Peyer's patch (tissue), 4 donors: ENCODE measurements at places on chromosomes 12 and 14. TPM values are rescaled to one million over a fixed set of nuclear protein-coding genes. Genes with fewer than 3 reads are reported as not detected.
A peak's percentile ranks its signal among the peaks of the same experiment; 100 is the strongest.

DNA sequence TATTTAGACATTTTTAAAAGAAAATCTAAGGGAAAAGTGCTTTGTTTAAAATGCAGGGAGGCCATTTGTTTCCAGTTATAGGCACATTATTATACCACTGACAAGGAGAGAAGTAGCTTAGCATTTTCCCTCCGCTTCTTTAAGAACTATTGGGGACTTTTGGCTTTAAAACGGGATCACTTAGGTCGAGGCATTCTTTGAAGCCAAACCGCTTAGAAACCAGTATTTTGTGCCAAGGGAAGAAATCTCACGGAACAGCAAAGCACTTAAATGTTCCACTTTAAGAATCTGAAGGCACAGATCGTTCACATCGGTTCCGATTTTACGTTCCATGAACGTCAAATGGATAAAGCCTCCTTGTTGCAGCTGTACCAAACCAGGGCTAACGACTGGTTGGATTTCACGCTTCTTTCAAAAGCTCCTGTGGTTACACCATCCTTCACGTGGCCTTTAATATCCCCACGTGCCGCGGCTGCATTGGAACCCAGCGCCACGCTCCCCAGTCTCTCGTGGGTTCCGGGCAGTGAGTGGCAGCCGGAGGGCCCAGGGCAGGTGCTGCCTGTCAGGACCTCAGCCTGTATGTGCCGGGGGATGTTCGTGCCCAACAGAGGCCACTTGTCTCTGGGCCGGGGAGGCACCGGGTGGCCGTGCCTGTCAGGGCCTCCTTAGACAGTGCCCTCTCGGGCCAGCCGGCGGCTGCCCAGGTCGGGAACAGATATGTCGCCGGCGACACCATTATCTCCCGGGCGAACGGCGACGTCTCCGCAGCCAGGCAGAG, 195.4 kb downstream of the KIF26A start:
- H3K27ac ChIP-seq: no peak overlapping the region
- no peak overlapping the region for H3K4me3 ChIP-seq
- no peaks in the 10 kb centered on the region for H3K36me3 ChIP-seq
- no peak for DNase-seq

- no peaks in the 10 kb centered on the region for H3K4me1 ChIP-seq
- no peak overlapping the region for H3K4me3 ChIP-seq
- H3K27ac ChIP-seq: no peak overlapping the region
- H3K36me3 ChIP-seq: no peaks in the 10 kb centered on the region
- no peak for DNase-seq
Measured at GRCh38 chr14:22391908-22392565, 197.0 kb downstream of the DAD1 start.

DNA sequence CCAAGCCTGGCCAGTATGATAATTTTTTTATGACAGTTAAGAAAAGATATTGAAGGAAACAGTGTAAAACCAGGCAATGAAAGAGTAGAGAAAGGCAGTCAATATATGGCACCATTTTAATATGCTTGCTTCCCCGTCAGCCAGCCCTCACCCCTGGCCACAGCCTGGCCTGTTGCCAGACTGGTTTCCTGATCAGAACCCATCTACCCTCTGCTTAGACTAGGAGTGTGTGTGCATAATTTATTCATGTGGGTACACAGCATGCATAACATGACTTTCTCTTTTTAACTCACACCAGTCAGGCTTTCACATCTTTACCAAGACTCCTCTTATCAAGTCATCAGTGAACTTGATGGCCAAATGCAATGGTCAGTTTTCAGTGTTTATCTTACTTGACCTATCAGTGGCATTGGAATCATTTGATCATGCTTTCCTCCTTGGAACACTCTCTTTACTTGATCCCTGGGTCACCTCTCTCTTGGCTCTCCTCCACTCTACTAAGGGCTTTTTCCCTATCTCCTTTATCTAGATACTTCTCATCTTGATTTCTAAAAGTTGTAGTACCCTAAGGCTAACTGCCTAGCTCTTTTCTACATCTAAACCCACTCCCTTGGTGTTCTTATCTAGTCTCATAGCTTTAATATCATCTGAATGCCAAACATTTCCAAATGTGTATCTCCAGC, 10.0 kb upstream of the GPR19 start:
- H3K4me1 ChIP-seq: no peaks in the 10 kb centered on the region
- H3K4me3 ChIP-seq: no peak overlapping the region
- peak; percentile 81 for DNase-seq
- no peaks in the 10 kb centered on the region for H3K36me3 ChIP-seq
- H3K27me3 ChIP-seq: no peaks in the 10 kb centered on the region
- no peak overlapping the region for H3K27ac ChIP-seq

DNA sequence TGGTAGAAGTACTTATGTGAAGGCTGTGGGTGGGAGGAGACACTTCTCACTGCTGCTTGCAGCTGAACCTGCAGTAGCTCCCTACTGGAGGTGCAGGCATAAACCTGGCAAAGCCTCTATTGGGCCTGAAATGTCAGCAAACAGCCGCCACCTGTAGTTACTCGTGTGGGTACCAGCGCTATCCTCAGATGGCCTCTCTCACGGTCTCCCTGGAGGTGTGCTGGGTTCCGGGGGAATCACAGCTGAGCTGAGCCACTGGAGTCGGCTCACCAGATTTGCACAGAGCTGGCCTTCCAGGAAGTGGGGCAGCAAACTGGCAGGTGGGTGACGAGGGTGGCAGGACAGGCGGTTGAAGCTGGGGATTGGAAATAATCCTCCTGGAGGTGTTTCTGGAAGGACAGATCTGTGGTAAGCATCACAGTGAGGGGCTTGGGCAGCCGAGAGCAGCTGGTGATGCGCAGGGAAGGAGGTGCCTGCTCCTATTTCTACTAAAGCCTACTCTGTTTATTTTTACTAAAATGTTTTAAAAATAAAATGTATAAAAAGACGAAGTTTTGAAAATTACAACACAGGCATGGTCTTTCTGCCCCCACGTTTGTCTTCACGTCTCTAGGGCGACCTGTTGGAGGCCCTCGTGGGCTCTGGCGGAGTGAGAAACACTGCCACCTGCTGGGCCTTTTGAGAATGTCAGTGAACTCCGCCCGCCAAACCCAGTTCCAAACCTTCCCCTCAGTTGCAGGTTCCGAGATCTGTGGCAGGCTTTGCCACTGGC, 67.8 kb upstream of the PLEKHG3 start:
- no peaks in the 10 kb centered on the region for H3K27me3 ChIP-seq
- DNase-seq: peak; percentile 87
- H3K4me3 ChIP-seq: no peak overlapping the region
- H3K27ac ChIP-seq: no peak overlapping the region

- H3K4me3 ChIP-seq: peak overlapping the region; percentile 45
- no peaks in the 10 kb centered on the region for H3K36me3 ChIP-seq
- H3K27ac ChIP-seq: no peak overlapping the region
- no peaks in the 10 kb centered on the region for H3K27me3 ChIP-seq
- peaks cover under 1% of the 10 kb centered on the region for H3K4me1 ChIP-seq
Measured at GRCh38 chr14:92686411-92686899, 62.0 kb downstream of the LGMN start.

- no peak overlapping the region for H3K27ac ChIP-seq
- no peaks in the 10 kb centered on the region for H3K36me3 ChIP-seq
- no peaks in the 10 kb centered on the region for H3K27me3 ChIP-seq
- no peaks in the 10 kb centered on the region for H3K4me1 ChIP-seq
- no peak for DNase-seq
Measured at GRCh38 chr14:104897330-104898194, 27.1 kb upstream of the PLD4 start.

GRCh38 chr14:96139169-96139568, 65.5 kb upstream of the BDKRB2 start:
- no peaks in the 10 kb centered on the region for H3K4me1 ChIP-seq
- no peaks in the 10 kb centered on the region for H3K27me3 ChIP-seq
- H3K4me3 ChIP-seq: no peak overlapping the region
- DNase-seq: no peak

DNA sequence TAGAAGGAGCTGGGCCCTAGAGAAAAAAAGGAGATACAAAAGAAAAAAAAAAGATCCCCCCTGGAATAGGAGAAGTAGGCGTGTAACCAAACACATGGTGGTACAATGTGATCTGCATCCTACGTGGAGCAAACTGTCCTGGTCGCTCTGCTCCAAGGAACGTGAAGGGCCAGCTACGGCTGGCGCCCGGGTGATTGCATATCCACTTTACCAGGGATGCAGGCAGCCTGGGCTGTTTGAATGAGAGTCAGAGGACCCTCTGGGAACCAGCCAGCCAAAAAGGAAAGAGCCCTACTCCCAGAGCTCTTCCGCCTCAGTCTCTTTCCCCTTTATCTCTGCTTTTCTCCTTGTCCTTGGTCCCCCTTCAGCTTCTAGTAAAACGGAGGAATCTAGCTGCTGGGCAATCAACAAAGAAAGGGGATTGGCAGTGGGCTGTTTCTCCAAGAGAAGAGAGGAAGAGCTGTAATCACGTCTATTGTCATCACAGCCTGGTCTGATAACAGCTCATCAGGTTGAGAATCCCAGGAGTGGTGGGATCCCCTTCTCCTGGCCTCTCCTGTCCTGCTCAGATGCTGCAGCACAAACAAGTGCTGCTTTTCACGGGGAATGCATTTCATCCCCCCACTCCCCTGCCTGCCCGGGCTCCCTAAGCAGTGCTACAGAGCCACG, 156.0 kb downstream of the ADCK1 start:
- H3K27ac ChIP-seq: no peak overlapping the region
- no peak for DNase-seq
- no peaks in the 10 kb centered on the region for H3K4me1 ChIP-seq
- no peak overlapping the region for H3K4me3 ChIP-seq

The TCL1B gene
- total RNA-seq: not detected

DNA sequence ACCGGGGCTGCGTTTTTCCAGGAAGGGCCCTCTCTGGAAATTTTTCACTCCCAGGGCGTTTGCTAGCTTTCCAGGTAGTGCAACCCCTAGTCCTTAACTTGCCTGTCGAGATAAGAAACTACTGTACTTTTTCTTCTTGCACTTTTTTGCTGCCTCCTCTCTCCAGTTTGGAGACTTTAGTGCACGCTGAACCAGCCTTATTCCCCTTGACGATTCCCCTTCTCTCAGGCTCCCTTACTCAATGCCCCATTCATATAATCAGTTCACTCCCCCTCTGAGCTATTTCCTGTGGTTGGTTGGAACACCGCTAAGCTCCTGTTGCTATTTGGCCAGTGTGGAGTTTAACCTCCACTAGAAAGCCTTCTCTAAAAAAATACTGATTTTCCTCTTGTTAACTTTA, 682 bp downstream of the CREBL2 start:
- peak overlapping the region; percentile 69 for H3K4me3 ChIP-seq
- peak overlapping the region; percentile 90 for H3K27ac ChIP-seq
- DNase-seq: no peak
- peaks cover 5% of the 10 kb centered on the region for H3K4me1 ChIP-seq
- no peaks in the 10 kb centered on the region for H3K27me3 ChIP-seq

The DTX1 gene
- total RNA-seq: 33.8 TPM

The SIX6 gene
- total RNA-seq: not detected

GRCh38 chr12:124217508-124218242, 77.2 kb upstream of the RFLNA start:
- no peaks in the 10 kb centered on the region for H3K4me1 ChIP-seq
- no peak overlapping the region for H3K27ac ChIP-seq
- H3K36me3 ChIP-seq: no peaks in the 10 kb centered on the region
- H3K4me3 ChIP-seq: no peak overlapping the region
- H3K27me3 ChIP-seq: no peaks in the 10 kb centered on the region

DNA sequence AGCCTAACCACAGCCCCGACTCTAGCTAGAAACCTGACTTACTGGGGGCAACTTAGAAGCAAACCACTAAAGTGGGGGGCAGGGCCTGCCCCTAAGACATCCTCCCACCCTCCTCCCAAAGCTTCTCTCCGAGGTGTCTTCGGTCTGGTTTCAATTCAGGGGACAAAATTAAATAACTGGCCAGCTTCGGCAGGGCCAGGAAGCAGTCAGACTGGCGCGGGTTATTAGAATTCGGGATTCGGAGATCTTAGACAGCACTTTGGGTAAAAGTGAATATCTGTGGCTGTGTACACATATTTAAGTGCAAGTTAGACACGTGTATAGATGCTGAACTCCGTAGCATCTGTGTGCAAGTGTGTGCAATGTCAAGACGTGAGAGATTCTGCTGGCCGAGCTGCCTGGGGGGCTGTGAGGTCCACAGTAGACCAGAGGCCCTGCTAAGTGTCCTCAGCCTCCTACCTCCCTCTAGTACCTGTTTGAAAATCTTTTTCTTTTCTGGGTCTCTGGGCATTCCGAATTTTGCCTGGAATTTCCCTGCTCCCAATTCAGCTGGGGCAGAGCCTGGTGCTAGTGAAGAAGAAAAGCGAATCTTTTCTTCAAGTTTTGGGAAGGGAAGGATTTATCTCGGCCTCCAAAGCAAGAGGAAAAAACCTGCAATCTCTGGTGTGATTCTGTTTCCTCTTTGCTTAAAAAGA, 4.0 kb upstream of the HOXC10 start:
- peaks cover 47% of the 10 kb centered on the region for H3K27me3 ChIP-seq
- no peaks in the 10 kb centered on the region for H3K36me3 ChIP-seq
- no peak for DNase-seq
- H3K27ac ChIP-seq: no peak overlapping the region
- peaks cover 22% of the 10 kb centered on the region for H3K4me1 ChIP-seq

GRCh38 chr14:95240859-95241813, 78.6 kb downstream of the CLMN start:
- DNase-seq: no peak
- H3K4me1 ChIP-seq: no peaks in the 10 kb centered on the region
- no peak overlapping the region for H3K4me3 ChIP-seq
- no peaks in the 10 kb centered on the region for H3K27me3 ChIP-seq

DNA sequence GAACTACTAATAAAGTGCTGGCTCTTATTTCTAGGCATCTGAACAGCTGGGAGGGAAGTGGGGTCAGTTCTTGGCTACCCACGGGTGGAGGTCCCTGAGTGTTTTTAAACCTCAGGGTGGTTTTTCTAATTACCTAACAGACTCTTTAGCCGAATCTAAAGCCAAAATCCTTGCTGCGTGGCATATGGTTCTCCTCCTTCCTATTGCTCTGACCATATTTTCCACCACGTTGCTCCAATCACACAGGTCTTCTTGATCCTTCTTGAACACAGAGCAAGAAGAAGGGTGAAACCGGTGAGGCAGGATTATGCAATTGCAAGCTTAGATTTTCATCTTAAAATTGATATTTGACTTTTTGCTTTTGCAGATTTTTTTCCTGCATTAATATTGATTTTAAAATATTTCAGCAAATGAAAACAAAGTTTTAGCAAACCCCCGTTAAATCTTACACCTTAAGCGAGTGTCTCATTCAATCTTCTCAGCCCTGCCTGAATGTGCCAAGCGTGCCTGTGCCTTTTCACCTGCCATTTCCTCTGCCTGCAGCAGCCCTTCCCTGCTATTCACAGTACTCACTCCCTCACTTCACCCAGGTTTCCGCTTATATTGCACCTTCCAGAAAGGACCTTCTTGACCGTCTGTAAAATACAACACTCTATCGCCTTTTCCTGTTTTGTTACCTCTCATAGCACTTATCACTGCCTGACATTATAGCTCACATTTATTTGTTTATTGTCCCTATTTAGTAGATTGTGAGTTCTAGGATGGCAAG, 506.0 kb downstream of the DIO2 start:
- no peaks in the 10 kb centered on the region for H3K4me1 ChIP-seq
- DNase-seq: no peak
- no peaks in the 10 kb centered on the region for H3K27me3 ChIP-seq
